ENCODE measurements at places on chromosomes 5 and 9.

GRCh38 chr9:99835581-99835980 lies 13.9 kb downstream of the NR4A3 start:
- no peak for DNase-seq

DNA sequence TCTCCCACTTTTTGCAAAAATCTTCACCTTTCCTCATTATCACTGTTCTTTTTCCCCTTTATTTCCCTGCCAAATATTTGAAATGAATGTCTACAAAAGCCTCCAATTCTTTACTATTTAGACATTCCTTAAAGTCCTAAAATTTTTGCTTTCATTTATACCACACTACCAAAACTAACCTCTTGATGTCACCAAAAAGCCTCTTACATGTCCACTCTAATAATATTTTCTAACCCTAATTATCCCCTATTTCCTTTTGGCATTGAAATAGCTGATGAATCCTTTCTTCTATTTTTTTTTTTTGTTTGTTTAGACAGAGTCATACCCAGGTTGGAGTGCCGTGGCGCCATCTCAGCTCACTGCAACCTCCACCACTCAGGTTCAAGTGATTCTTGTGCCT lies 32.3 kb upstream of the NRG2 start:
- DNase-seq = no peak

DNA sequence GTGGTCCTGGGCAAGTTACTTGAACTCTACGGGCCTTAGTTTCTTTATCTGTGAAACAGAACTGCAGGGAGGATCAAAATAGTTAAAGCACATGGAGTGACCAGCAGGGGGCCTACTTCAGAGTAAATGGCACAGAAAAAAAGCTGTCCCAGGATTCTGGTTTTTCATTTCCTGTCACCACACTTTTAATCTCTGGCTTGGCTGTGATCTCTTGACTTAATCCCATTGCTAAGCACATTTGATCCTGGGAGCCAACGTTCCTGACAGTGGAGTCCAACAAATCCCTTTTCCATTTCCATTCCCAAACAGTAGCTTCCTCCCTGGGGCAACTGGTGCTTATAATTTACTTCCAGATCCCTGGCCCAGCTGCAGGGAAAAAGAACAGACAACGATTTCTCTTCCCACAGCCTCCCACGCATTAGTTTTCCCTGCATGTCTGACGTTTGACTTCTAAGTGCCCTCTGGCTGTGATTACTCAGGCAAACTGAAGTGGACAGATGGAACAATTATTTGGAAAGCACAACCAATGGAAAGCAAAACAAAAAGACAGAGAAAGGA lies 136.5 kb upstream of the STK32A start:
- DNase-seq = no peak

DNA sequence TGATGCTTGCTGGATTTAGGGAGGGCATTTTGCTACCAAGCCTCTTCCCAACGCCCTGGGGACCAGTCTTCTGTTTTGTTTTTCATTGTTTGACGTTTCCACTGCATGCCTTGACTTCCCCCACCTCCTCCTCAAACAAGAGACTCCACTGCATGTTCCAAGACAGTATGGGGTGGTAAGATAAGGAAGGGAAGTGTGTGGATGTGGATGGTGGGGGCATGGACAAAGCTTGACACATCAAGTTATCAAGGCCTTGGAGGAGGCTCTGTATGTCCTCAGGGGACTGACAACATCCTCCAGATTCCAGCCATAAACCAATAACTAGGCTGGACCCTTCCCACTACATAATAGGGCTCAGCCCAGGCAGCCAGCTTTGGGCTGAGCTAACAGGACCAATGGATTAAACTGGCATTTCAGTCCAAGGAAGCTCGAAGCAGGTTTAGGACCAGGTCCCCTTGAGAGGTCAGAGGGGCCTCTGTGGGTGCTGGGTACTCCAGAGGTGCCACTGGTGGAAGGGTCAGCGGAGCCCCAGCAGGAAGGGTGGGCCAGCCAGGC lies 23.0 kb downstream of the PCDHGC5 start:
- no peak for DNase-seq

GRCh38 chr9:71830929-71831328 lies 62.6 kb upstream of the CEMIP2 start:
- DNase-seq = no peak

- DNase-seq = no peak
These were observed 19.4 kb downstream of the ADAMTS16 start for GRCh38 chr5:5159282-5160103.

DNA sequence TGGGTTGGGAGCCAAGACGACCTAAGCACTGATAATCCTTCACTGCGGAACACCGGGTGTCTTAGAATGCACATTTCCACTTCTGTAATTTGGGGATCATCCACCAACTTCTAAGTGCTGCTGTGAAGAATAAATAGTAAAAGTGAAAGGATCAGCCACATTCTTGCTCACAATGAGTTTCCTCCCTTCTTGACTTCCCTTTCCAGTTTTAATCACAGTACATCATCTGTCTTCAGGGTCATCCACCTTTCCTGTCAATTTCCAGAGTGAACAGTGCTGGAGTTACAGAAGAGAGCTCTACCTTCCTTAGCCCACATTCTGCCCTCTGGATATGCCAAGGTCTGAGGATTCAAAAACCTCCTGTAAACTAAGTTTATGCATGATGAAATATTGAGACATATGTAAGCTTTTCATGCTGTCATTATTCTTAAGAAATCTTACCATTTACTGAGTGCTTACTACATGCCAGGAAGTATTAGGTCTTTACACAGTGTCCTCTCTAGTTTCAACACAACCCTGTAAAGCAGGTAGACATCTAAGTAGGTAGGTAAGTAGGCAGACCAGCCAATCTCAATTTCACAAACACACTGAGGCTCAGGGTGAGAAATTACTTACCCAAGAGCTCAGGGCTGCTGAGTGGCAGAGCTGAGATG lies 105.2 kb downstream of the CDK5RAP2 start:
- DNase-seq = no peak
